ENCODE measurements at places on chromosomes 6 and 20.
A peak's percentile ranks its signal among the peaks of the same experiment; 100 is the strongest.

- DNase-seq, result no peak
Measured at GRCh38 chr6:24051942-24052589, 73.9 kb upstream of the NRSN1 start.

DNA sequence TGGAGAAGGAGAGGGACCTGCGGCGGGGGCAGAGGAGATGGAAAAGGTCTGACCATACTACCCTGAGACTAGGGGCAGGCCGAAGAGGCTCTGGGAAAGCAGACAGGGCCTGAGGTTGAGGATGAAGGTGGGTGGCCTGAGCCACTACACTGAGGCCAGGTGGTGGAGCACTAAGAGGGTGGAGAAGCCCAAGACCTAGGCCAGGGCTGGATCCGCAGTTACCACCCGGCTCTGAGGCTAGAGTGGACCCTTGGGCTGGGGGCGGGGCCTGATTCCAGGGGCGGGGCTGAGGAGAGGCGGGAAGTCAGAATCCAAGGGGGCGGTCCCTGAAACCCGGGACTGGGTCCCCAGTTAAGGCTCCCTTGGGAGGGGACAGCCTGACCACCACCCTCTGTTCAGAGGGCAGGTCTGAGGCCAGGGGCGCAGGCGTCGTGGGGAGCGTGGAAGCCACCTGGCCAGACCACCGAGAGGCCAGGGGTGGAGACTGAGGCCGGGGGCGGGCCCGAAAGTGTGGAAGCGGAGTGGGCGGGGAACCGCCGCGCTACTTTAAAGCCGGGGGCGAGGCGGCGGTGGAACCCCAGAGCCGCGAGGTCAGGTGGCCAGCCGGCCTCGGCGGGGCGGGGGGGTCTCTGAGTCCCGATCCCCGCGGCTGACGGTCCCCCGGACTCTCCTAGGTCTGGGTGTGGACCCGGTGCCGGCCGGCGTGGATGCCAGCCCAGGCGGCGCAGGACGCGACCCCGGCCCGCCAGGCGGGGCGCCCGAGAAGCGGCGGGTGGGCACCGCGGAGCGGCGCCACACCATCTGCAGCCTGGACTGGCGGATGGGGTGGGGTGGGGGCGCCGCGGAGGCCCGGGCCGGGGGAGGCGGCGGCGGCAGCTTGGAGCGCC, 8.3 kb downstream of the CCM2L start:
- no peak for DNase-seq

DNA sequence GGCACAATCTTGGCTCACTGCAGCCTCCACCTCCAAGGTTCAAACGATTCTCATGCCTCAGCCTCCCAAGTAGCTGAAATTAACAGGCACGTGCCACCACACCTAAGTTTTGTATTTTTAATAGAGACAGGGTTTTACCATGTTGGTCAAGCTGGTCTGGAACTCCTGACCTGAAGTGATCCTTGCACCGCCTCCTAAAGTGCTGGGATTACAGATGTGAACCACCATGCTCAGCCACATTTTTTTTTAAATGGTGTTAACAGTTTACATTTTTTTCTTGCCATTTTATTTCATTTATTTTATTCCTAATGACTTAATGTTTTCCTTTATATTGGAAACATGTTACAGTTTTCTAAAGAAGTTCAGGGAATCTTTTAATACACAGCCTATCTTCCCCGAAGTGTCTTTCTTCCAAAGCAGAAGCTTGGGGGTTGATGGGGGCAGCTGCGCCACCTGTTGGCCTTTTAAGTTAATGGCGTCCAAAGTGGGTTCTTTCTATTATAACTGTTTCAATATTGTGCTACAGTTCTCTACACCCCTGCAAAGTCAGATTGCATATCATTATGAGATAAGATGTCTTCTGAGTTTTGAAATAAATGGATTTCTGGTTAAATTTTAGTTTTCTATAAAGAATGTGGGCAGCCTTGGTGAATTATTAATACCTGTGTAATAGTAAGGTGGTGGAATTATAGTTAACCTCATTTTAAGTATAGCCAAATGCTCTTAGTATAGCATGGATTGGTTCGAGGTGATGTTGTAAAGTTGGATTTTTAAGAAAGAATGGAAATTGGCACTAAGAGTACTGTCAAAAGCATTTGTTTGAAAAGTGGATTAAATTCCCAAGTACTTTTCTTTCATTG, 42.0 kb upstream of the PLCG1 start:
- peak; percentile 64 for DNase-seq

GRCh38 chr20:20368418-20369249, 730 bp downstream of the INSM1 start:
- DNase-seq, result no peak

- DNase-seq, result no peak
Measured at GRCh38 chr6:6583836-6584235, 4.7 kb upstream of the LY86 start.

GRCh38 chr6:100236389-100236788, 228.3 kb downstream of the SIM1 start:
- no peak for DNase-seq

- no peak for DNase-seq
Measured at GRCh38 chr20:24615353-24615752, 145.9 kb downstream of the SYNDIG1 start.

DNA sequence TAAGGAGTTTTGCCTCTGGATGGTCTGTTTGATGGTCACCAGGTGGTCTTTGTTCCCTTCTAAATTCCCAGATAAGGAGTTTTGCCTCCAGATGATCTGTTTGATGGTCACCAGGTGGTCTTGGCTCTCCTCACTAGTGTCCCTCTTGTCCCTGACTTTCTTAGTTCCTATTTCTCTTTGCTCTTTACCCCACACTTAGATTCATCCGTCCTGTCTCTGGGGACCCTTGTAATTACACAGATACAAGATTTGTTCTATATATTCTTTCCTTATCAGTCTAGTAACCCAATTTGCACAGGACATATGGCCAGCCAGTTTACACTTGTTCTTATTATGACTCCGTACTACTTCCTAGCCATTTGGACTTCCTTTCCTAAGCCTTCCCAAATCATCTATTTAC, 84.0 kb upstream of the B3GAT2 start:
- DNase-seq, result no peak

GRCh38 chr6:124987999-124988591, 25.9 kb downstream of the RNF217 start:
- DNase-seq, result no peak

GRCh38 chr6:115999235-115999634, 61.5 kb downstream of the FRK start:
- DNase-seq, result no peak

GRCh38 chr20:32975698-32976674, 28.2 kb downstream of the SUN5 start:
- no peak for DNase-seq

DNA sequence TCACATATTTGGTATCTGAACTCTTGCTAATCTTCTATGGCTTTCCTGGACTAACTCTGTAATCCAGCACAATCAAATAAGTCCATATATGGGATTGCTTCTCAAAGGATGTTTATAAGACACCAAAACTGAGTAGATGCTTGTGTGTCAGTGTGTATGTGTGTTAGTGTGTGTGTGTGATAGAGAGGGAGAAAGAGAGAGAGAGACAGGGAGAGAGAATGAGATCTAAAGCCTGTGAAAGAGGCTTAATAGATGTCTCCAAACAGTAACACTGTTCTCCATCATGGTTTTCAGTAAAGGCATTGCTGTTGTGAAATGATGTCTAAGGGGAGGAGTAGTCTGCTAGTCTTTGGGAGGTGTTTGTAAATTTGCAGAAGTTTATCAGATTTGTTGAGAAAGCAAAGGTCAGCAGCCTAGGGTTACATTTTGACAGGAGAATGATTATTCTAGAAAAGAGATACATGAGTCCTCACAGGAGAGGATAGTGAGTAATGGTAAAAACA, 73.9 kb upstream of the MLIP start:
- no peak for DNase-seq

GRCh38 chr6:14276071-14276470, 158.5 kb downstream of the CD83 start:
- no peak for DNase-seq

- no peak for DNase-seq
Measured at GRCh38 chr20:59779656-59780380, 153.6 kb downstream of the SYCP2 start.

- no peak for DNase-seq
Measured at GRCh38 chr6:72720464-72720863, 98.6 kb downstream of the KCNQ5 start.

DNA sequence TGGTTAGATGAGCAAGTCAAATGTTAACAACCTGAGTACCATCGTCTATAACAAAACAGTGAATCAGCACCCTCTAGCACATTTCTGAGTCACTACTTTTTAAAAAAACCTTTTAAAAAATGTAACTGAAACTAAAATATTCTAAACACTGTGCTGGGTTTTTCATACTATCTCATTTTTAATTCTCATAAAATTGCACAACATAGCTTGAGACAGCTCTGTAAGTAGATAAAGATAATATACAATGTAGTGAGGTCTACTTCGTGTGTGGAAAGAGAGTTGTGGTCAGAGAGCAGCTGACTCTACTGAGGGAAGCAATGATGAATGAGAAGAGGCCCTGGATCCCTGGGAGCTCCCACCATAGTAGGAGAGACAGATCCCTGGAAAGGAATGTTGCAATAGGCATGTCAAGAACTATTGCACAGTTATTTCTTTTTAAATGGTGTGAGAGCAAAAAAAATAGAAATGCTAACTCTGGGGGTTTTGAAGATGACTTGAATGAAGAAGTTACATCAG, 13.6 kb upstream of the CALHM6 start:
- DNase-seq, result no peak

DNA sequence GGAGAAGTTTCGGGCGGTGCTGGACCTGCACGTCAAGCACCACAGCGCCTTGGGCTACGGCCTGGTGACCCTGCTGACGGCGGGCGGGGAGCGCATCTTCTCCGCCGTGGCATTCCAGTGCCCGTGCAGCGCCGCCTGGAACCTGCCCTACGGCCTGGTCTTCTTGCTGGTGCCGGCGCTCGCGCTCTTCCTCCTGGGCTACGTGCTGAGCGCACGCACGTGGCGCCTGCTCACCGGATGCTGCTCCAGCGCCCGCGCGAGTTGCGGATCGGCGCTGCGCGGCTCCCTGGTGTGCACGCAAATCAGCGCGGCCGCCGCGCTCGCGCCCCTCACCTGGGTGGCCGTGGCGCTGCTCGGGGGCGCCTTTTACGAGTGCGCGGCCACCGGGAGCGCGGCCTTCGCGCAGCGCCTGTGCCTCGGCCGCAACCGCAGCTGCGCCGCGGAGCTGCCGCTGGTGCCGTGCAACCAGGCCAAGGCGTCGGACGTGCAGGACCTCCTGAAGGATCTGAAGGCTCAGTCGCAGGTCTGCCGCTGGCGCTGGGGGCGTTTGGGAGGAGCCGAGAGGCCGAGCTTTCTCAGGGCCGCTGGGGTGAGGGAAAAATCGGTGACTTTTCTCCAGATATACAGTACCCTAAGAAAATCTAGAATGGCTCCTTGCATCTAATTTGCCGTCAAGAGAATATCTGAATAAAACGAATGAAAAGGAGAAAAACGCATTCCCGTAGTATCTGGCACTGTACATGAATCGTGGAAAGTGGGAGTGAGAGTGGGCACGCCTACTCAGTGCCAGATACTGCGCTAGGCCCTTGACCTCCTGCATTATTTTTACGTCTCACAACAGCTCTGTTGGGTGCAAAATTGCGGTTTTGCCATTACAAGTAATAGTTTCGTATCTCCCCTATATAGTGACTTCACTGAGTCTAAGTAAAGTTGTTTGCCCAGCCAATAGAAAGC, 1.0 kb downstream of the CALHM6 start:
- DNase-seq, result no peak

DNA sequence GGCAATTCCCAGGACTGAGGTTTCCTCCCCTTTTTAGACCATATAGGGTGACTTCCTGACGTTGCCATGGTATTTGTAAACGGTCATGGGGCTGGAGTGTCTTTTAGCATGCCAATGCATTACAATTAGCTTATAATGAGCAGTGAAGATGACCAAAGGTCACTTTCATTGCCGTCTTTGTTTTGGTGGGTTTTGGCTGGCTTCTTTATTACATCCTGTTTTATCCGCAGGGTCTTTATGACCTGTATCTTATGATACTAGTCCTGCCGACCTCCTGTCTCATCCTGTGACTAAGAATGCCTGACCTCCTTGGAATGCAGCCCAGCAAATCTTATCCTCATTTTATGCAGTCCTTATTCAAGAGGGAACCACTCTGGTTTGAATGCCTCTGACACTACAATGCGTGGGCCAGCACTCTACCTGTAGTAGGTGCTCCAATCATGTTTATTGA, 190.1 kb downstream of the KCNQ5 start:
- DNase-seq, result no peak

- no peak for DNase-seq
Measured at GRCh38 chr6:16450821-16451220, 212.4 kb downstream of the GMPR start.

- DNase-seq, result peak; percentile 42
Measured at GRCh38 chr6:53795702-53796450, 1.1 kb downstream of the LRRC1 start.

GRCh38 chr6:108914235-108915022, 66.2 kb downstream of the ARMC2 start:
- no peak for DNase-seq

GRCh38 chr6:26520237-26520849, 17.8 kb upstream of the HMGN4 start:
- DNase-seq, result peak; percentile 85

DNA sequence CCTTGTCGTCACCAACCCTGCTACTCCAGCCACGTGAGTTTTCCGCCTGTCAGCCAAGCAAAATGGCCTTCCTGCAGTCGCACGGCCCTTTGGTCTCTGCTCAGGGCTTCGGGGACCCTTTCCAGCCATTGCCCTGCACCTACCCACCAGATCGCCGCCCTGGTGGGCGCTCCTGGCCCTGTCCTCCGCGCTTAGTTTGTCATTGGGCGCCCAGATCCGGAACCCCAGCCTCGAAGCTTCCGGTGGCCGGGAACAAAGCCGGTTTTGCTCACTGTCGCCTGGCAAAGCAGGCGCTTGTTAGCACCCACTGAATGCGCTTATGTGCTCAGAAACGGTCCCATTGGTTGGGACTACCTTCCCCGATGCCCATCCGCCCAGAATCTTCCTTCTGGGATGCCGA, 536 bp downstream of the ZFP57 start:
- no peak for DNase-seq

DNA sequence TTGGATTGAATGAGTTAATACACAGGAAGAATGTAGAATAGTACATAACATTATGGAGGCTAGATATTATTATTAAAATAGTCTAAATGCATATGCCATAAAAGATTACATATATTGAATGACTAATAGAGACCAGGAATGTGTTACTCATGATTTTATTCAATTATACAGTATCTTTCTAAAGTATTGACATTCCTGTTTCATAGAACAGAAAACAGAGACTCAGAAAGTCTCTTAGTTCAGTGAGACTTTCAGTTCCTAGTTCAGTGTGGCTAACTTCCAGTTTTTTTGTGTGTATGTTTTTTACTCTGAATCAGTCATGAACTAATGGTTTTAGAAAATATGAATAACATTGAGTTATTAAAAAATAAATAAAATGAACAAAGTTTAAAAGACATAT, 34.6 kb upstream of the TMEM244 start:
- DNase-seq, result no peak

DNA sequence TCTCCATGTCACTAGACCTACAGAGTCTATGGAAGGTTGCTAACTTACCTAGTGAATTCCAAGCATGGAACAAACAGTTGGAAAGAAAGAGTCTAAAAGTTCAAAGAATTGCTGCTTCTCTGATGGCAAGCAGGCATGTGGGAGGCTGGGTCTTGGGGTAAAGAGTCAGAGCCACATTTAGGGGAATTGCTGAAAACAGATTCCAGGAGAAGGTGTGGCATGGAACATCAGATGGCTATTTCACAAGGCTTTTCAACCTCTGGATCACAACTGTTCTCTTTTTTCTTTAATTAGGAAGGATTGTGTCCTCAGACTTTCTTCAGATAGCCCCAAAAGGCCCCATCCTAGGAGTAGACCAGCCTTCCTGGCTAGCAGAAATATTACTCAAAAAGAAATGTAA, 601.5 kb downstream of the MAFB start:
- no peak for DNase-seq

Data from hippocampal formation (tissue), 2 donors.